Stimulated activated CD4-positive, alpha-beta T cell treated with anti-CD3 and anti-CD28 coated beads, Interleukin-12 subunit alpha, Interleukin-12 subunit beta, amount 100 ng/mL, for 4 hours (primary cell): ENCODE measurements at places on chromosomes 1 and 21.
A peak's percentile ranks its signal among the peaks of the same experiment; 100 is the strongest.

- DNase-seq = no peak
These were observed 9.4 kb upstream of the FMO3 start for GRCh38 chr1:171081314-171081753.

GRCh38 chr1:243849421-243850201 is 432 bp downstream of the AKT3 start:
- DNase-seq = peak; percentile 74

GRCh38 chr1:202084791-202085681 is 37.7 kb upstream of the GPR37L1 start:
- no peak for DNase-seq

DNA sequence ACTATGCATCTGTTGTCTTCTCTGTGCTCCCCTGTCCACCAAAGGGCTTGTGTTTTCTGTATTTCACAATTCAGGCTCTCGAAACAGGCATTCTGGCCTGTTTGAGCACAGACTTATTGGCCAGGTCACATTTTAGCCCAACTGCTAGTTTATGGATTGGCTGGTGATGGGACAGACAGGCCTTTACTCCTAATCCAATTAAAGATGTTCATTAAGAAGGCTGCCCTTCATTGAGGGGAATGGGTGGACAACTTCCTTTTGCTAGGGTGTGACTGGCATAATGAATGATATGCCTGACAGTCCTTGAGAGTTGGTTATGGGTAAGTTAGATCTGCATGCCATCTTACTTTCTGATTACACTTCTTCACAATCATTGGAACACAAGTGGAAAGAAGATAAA is 86.4 kb downstream of the LTN1 start:
- no peak for DNase-seq

DNA sequence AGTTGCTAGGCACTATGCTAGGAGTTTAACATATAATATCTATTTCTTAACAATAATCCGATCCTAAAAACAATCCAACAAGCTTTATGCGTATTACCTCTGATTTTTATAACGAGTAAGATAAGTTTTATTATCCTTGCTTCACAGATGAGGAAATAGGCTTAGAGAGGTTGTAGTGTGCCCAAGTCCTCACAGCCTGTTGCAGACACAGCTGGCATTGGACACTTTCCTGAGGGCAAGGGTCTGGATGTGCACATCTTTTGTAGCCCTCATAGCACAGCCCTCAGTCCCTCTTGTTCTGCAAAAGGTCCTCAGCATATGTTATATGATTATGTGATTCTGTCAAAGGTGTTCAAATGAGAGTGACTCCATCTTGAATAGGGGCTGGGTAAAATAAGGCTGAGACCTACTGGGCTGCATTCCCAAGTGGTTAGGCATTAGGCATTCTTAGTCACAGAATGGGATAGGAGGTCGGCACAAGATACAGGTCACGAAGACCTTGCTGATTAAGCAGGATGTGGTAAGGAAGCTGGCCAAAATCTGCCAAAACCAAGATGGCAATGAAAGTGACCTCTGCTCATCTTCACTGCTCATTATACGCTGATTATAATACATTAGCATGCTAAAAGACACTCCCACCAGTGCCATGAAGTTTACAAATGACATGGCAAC is 75.7 kb upstream of the F3 start:
- DNase-seq = no peak

DNA sequence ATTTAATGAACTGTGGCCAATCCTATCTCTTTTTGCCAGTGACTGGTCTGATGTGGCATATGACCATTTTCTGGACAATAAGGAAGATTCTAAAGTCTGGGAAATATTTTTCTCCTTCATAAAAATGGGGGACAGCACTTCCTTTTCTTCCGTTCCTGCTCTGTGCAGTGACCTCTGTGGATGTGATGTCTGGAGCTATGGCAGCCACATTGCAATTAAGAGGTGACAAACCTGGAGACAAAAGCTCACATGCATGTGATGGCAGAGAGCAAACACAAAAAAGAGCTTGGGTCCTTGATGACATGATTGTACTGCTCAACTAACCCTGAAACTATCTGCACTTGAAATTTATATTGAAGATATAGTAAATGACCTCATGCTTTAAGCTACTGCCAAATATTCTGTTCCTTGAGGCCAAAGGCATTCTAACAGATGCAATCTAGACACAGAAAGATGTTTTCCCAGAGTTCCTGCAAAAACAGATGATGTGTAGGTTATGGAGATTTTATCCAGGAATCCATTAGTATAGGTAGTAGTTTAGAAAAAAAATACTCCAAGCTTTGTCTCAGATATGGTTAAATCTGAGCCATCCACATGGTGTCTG is 2.2 kb upstream of the MAGI3 start:
- no peak for DNase-seq

GRCh38 chr1:221274373-221274772 is 395.1 kb downstream of the HLX start:
- DNase-seq = no peak

DNA sequence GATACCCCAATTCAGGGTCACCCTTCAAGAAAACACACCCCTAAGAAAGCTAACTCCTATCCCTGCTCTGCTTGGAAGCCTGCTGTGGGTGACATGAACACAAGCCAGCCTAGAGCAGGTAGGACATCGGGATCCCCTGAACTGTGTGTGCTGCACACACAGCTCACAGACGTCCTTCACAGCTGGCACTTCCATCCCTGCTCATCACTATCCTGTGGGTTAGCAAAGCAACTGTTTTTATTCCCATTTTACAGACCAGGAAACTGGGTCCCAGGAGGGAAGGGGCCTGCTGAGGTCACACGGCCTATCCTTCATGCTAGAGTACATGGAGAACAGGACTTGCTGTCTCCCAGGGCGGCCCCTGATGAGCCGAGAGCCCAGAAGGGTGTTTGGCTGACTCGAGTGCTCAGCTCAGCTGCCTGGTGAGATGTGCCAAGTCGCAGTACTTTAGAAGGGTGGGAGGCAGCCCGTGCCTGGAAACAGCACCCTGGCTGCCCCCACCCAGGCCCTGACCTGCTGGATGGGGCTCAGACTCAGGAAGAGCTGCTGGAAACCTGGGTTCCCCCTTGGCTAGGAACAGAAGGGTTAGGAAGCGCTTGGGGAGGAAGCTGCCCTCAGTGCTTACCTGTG is 28.3 kb upstream of the BTG2 start:
- no peak for DNase-seq
